Fibroblast of the aortic adventitia (primary cell): ENCODE measurements at places on chromosomes 6 and 20. TPM values are rescaled to one million over a fixed set of nuclear protein-coding genes. Genes with fewer than 3 reads are reported as not detected.

The ZBTB46 gene
- total RNA-seq = 1.1 and 2.9 TPM in 2 replicates

The CSNK2A1 gene
- 84.6 and 147 TPM in 2 replicates for total RNA-seq

The RIPPLY2 gene
- total RNA-seq = not detected in 2 replicates

The HTR1E gene
- total RNA-seq = not detected in 2 replicates

The RIMS1 gene
- 0.63 TPM in 1 of 2 replicates, not detected in the other for total RNA-seq
